Activated CD8-positive, alpha-beta memory T cell treated with anti-CD3 and anti-CD28 coated beads, Interleukin-2, amount 50 U/mL, for 48 hours (primary cell): ENCODE measurements at places on chromosomes 12 and 14.
A peak's percentile ranks its signal among the peaks of the same experiment; 100 is the strongest.

GRCh38 chr12:21456291-21456780 lies 18.9 kb downstream of the PYROXD1 start:
- no peak for DNase-seq

- no peak for DNase-seq
These were observed 1211.7 kb downstream of the TMEM121 start for GRCh38 chr14:106738075-106738474.

DNA sequence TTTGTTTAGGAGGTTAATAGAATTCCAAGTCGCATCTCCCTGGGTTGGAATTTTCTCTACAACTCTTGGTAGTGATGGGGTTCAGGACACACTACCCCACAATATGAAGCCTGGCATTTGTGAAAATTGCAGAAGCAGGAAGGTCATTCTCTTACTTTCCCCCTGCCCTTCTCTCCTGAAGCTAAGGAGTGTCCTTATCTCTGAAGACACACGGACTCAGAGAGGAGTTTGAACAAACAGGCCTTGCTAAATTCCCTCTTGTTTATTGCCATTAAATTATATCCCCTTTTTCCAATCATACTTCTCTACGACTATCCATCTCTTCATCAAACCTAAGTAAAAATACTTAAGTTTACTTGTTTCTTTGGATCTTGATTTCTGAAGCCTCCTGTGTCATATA lies 443.0 kb downstream of the RAD51B start:
- DNase-seq = no peak

- no peak for DNase-seq
These were observed 2.7 kb downstream of the GSTZ1 start for GRCh38 chr14:77323571-77323970.

DNA sequence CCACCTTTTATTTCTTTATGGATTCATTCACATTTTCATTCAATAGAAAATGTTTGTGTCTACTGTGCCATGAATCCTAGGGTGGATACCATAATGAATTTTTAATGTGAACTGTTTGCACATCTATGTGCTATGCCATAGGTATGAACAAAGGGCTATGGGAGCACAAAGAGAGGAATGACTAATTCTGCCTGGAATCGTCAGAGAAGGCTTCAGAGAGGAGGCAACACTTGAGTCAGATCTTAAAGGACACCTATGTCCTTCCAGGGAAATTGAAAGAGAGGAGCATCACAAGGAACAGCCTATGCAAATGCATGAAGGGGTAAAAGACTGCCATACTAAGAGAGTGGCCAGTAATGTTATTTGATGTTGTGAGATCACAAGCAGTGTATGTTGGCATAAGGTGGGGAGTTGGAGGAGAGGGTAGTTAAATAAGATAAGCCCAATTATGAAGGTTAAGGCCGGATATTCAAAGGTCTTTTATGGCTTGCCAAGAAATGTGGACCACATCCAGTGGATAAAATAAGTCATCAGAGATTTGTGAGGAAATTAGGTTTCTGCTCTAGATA lies 246.7 kb downstream of the GRIN2B start:
- DNase-seq = no peak

DNA sequence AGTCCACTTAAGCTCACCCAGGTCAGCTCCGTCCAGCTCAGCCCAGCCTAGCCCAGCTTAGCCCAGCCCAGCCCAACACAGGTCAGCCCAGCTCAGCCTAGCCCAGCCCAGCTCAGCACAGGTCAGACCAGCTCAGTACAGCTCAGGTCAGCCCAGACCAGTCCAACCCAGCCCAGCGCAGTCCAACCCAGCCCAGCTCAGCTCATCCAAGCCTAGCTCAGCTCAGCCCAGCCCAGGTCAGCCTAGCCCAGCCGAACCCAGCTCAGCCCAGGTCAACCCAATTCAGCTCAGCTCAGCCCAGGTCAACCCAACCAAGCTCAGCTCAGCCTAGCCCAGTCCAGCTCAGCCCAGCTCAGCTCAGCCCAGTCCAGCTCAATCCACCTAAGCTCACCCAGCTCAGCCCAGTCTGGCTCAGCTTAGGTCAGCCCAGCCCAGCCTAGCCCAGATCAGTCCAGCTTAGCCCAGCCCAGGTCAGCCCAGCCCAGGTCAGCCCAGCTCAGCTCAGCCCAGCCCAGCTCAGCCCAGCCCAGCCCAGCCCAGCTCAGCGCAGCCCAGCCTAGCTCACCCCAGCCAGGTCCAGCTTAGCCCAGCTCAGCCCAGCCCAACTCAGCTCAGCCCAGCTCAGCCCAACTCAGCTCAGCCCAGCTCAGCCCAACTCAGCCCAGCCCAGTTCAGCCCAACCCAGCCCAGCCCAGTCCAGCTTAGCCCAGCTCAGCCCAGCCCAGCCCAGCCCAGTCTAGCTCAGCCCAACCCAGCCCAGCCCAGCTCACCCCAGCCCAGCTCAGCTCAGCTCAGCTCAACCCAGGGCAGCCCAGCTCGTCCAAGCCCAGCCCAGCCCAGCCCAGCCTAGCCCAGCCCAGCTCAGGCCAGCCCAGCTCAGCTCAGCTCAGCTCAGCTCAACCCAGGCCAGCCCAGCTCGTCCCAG lies 184.0 kb downstream of the TMEM121 start:
- DNase-seq = peak; percentile 47

DNA sequence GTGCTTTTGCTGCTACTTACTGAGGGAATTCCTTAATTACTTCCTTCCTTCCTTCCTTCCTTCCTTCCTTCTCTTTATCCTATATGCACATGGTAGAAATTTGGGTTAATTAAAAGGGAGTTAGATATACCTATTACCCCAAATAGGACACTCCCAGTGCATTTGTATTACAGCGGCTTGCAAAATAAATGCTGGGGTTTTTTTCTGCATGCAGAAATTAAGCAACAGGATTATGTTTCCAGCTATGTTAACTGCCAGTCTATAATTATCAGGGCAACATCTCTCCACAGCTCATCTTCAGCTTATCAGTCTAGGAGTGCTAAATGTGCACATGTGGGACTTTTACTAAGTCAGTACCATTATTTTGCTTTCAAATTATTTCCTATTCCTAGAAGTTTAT lies 132.9 kb upstream of the SLC35F4 start:
- DNase-seq = no peak

- DNase-seq = peak; percentile 62
These were observed 16.7 kb upstream of the CD163L1 start for GRCh38 chr12:7460375-7461259.

GRCh38 chr14:97361181-97361580 lies 564.0 kb downstream of the VRK1 start:
- no peak for DNase-seq

DNA sequence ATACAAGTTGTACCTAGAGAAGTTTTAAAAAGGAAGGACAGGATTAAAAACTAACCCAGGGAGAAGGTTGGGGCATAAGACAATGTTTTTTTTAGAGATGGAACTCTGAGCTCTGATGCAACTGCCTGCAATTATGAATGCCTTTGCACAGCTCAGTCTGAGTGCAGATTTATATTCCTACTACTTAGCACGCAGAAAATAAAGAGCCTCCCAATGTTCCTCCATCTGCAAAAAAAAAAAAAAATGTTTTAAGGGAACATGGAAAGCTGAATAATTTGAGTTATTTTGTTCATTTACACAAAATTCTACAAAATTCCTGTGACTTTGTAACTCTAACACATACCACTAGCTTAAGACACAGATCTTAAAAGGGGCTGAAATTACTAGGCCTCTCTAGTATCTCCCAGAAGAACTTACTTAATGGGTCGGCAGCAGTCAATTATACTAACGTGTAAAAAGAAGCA lies 15.7 kb downstream of the CLIP1 start:
- DNase-seq = no peak

DNA sequence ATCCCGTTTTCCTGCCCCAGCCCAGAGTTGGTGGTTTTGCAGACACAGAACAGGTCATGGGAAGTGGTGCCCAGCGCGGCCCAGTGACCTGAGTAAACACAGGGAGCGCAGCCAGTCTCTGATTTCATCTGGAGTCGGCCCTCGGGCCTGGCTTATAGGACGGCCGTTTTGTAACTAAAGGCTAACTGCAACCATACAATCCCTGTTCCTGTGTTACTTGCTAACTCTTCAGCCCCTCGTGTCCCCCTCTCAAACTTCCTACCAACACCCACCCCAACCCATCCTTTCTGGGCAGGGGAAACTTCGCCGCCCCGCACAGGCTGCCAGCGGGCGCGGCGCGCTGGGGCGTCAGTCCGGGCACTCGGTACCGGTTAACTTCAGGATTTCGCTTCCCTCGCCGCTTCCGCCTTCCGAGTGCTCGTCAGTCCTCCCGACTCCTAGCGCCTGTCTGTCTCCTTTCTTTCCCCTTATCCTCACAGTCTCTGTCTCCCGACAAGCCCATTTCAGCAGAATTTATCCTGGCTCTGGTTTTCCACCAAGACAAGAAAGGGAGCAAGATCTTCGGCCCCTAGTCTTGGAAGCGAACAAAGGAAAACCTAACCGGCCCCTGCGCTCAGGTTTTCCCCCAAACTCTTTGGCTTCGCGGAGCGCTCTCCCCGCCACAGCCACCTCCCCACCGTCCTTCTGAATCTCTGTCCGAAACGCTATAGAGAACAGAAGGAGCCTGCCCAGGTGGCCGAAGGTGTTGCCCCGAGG lies 2.0 kb downstream of the SIX1 start:
- no peak for DNase-seq

- DNase-seq = no peak
These were observed 47.7 kb downstream of the MAX start for GRCh38 chr14:65054471-65055085.
